H4 (cell line): ENCODE measurements at places on chromosomes 3 and 15. TPM values are rescaled to one million over a fixed set of nuclear protein-coding genes. Genes with fewer than 3 reads are reported as not detected.

- no peak for DNase-seq
Measured at GRCh38 chr15:101120473-101120872, 131.4 kb downstream of the CHSY1 start.

DNA sequence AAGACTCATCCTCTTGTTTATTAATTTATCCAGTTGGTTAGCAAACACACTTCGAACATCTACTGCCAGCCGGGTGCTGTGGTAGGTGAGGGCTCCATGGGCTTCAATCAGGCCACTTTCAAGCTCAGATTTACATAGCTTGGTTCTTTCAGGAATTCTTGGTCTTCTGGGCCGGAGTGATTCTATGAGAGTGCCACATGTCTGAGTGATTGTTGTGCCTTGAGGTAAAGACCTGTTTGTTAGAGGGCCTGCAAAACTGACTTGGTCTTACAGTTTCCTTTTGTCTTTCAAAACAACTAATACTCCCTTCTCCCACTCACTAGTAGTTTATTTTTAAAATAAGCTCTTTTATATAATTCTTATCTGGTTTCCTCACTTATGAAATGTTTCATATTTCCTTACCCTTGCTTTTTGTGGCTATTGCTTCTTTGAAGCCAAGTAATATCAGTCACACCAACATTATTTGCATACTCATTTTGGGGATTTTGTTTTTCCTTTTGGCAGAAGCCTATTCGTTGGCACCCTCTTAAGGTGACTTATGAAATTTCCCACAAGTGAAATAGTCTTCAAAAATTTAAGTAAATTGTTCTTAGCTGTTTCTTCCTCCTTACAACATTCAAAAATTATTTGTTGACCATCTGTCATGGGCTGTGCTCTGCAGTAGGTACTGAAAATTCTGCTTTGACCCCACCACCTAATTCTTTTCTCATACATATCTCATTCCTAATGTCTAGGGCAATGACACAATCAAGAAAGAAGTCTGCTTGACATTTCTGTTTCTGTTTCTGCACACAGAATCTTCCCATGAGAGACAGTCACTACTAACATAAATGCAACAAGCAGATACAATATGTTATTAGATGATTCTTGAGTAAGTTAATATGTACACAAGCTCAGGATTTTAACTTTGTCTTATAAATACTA is 120.2 kb downstream of the LRRC28 start:
- DNase-seq, result no peak

GRCh38 chr15:38193496-38193895 is 59.1 kb upstream of the SPRED1 start:
- DNase-seq, result peak; percentile 11

- DNase-seq, result no peak
Measured at GRCh38 chr15:101107625-101108460, 144.0 kb downstream of the CHSY1 start.

DNA sequence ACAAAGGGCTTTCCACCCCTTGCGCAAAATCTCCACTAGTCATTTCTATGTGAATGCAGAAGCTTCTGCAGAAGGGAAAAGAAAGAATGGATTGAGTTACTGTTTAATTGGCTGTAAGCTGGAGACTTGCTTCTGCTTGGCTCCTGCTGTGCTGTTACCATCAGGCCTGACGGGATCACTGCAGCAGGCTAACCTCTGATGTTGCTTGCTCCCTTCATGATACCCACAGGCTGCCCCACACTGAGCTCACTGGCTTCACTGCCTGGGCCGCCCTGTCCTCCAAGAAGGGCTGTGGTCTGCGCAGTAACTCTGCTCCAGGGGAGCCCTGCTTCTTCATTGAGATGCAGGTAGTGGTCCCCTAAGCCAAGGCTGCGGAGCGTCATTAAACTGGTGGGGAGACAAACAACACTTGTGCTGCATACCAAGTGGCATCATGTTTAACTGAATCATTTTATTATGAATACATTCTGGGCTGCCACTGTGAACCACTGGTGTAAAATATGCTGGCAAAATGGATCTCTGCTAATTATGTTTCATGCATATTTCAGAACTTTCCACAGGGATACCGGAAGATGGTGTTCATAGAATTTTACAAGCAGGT is 78.6 kb downstream of the WDR49 start:
- no peak for DNase-seq

DNA sequence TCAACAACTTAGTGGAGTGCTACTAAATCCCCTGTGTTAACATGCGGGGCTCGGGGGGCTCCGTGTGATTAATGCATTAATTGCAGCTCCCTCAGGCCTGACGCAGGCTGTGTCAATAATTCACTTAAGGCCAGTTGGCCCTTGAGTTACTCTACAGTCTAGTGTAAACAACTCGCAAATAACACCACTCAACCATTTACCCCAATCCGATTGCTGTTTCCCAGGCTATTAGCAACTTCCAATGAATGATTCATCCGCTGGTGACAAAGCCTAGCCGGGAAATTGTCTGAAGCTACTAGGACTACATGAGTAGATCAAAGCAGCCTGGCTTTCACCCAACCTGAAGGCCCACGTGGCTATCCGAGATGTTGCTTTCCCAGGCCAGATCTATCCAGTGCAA is 121.3 kb upstream of the SOX14 start:
- DNase-seq, result peak; percentile 14

GRCh38 chr3:124207873-124208485 is 216.1 kb upstream of the ROPN1 start:
- DNase-seq, result no peak

- no peak for DNase-seq
Measured at GRCh38 chr3:197940745-197941384, 9.1 kb upstream of the RPL35A start.

- no peak for DNase-seq
Measured at GRCh38 chr15:29106551-29107290, 162.9 kb downstream of the NSMCE3 start.

DNA sequence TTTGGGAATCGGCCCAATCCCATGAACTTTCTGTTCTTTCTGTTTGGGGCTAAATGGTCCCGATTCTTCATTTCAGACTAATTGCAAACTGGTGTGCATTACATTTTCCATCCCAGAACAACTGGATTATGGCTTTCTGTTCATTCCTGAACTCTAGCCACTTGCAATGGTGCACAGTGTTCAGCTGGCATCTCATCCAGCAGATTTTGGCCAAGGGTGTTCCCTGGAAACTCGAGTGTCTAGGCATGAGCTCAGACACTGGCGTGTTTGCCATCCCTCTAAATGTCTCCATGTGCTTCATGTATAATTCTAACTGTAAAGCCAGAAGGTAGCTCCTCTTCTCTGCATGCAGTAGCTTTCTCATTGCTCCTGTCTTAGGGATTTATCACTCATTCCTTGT is 97.1 kb upstream of the MYZAP start:
- no peak for DNase-seq

DNA sequence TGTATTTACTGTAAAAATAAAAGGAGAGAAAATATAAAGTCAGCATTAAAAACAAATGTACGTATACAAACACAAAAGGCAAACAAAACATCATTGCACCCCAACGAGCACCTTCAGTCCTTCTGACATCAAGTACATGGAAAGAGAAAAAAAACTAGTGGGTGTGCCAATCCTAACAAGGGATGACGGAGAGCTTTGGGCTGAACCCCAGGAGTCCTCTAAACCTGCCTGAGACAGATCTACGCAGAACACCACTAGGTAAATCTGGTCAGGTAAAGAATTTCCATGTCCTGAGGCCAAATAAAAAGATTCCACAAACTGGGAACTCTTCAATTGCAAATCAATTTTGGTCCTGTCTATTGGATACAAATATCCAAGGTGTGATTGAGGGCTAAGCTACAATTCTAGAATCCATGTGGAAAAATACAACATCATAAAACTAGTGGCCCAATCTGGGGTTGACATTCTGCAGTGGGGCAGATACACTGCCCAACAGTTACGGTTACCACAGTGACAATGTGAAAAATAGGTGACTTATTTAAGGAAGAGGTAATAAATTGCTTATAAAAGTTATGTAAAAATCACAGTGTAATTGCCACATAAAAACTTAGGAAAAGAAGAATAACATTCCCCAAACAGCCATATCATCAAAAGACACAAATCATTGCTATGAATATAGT is 14.2 kb downstream of the IFT80 start:
- no peak for DNase-seq

DNA sequence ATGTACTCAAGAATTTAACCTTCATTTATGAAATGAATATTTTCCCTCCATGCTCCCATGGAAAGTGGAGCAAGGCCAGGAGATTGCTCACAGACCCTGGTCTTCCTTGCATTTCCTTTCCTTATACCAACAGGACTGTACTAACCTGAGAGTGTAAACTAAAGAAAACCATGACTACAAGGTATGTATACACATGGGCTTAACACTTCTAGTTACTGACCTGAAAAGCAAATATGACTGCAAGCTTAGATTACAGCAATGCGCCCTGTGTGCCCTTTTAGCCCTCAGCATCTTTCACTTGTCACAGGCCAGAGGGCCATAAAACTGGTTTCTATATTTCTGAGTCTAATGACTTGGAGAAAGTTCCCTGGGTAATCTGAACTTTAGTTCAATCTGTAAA is 52.1 kb downstream of the NEK10 start:
- no peak for DNase-seq

PPP1R14D gene
- not detected in 2 replicates for total RNA-seq

TMEM108 gene
- total RNA-seq, result 0.97 and 1.0 TPM in 2 replicates

CASR gene
- not detected in 2 replicates for total RNA-seq

PRR23A gene
- not detected in 2 replicates for total RNA-seq
